ENCODE measurements at places on chromosomes 7 and 10.

GRCh38 chr10:132133005-132133404 is 53.7 kb upstream of the DPYSL4 start:
- no peak for DNase-seq

DNA sequence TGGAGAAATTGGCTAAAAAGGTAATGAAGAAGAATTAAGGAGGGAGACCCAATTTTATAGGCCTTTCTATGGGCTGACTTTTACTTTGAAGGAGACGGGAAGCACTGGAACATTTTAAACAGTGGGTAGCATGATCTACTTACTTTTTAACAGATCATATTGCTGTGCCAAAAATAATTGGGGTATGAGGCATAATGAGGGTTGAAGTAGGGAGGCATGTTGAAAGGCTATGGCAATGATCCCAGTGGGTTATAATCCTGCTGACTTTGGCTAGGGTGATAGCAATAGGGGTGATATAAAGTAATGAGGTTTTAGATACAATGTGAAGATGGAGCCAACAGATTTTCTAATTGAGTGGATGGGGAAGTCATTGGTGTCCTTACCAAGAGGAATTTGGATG is 73.2 kb downstream of the GPR37 start:
- no peak for DNase-seq

DNA sequence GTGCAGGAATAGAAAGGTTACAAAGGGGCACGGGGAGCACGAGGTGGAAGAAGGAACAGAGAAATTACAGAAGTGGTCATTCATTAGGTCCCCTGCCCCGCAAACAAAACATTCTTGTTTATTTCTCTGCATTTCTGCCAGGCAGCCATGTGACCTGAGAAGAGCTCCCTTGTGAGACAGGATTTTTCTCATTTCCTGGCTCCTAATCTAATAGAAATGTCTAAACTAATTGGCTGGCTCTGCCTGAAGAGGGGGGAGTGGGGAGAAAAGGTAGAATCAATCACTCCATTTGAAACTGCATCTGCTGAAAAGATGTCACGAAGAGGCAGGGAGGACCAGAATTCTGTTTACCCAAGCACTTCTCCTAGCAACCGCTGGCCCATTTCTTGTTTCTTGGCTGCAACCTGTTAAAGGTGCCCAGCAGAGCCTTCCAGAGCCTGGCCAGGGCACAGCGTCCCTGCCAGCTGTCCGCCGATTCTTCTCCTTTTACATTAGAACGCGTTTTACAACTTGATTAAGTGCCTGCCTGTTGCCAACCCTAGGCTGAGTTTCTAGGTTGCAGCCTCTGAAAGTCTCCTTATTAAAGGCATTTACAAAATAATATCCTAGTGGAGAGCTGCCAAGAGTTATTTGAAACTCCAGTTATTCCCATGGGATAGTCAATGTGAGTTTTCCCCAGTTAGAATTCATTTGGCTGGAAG is 1227.6 kb downstream of the TYW1 start:
- DNase-seq: no peak

DNA sequence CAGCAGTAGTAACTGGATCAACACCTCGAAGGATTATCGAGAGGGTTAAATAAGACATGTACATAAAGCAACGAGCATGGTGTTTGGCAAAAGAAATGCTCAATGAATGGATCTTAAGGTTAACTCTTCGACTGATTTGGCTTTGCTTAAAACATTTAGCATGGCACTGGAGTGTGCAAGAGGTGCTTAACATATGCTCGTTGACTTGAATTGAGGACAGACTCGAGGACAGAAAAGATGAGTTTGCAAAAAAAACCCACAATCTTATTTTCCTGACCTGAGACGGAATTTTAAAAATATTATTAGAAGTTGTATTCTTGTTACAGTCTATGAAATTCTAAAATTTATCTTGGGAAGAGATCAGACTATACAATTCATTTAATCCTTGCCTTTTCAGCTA is 49.4 kb upstream of the ST8SIA6 start:
- no peak for DNase-seq

- DNase-seq: no peak
Measured at GRCh38 chr7:128029405-128029995, 1.7 kb downstream of the LRRC4 start.

DNA sequence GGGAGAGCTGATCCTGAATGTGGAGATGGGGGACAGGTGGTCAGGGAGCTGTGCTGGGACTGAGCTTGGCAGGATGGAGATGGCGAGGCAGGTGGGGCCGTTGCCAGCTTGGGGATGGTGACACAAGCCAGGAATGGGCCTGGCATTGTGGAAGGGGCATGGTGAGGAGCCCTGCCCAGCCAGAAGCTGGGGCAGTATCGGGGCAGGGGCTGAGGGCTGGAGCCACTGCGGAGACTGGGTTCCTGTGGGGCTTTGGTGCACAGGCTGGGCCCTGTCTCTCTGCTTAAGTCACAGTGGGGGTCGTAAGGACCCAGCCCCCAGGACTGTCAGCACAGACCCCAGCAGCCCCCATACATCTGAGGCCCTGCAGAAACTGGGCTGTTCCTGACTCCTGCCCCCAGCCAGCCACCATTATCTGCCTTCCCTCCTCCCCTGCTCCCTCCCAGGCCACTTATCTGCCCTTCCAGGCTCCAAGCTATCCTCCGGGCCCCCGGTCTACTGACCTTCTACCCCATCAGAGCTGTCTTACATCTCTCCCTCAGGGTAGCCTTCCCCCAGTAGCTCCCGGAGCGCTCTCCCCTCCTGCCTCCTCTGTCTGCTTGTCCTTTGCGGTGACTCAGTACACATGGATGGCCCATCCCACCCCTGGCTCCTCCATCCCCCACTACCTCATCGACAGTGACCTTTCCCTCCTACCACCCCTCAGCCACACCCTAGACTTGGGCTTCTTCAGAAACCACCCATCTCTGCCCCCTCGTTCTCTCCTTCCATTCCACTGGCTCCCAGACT is 44.2 kb downstream of the PPIF start:
- no peak for DNase-seq

DNA sequence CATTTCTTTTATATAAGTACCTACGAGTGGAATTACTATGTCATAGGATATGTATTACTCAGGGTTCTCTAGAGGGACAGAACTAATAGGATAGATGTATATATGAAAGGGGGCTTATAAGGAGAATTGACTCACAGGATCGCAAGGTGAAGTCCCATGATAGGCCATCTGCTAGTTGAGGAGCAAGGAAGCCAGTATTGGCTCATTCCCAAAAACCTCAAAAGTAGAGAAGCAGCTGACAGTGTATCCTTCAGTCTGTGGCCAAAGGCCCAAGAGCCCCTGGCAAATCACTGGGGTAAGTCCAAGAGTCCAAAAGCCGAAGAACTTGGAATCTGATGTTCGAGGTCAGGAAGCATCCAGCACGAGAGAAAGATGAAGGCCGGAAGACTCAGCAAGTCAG is 59.8 kb downstream of the GALNT17 start:
- DNase-seq: no peak

- DNase-seq: no peak
Measured at GRCh38 chr10:122499491-122499941, 38.2 kb downstream of the HTRA1 start.

- no peak for DNase-seq
Measured at GRCh38 chr7:66542049-66542448, 86.6 kb upstream of the KCTD7 start.

- DNase-seq: no peak
Measured at GRCh38 chr10:114911801-114912469, 26.1 kb upstream of the TRUB1 start.

Data from activated CD4-positive, alpha-beta T cell treated with anti-CD3 and anti-CD28 coated beads, Interleukin-2, amount 50 U/mL, for 24 hours (primary cell).